ENCODE measurements at places on chromosomes 1 and 21.

GRCh38 chr21:39461419-39461818 lies 9.6 kb downstream of the SH3BGR start:
- DNase-seq = no peak

GRCh38 chr1:204254031-204254661 lies 40.4 kb upstream of the GOLT1A start:
- no peak for DNase-seq

GRCh38 chr1:85943526-85943925 lies 213.0 kb downstream of the COL24A1 start:
- no peak for DNase-seq

DNA sequence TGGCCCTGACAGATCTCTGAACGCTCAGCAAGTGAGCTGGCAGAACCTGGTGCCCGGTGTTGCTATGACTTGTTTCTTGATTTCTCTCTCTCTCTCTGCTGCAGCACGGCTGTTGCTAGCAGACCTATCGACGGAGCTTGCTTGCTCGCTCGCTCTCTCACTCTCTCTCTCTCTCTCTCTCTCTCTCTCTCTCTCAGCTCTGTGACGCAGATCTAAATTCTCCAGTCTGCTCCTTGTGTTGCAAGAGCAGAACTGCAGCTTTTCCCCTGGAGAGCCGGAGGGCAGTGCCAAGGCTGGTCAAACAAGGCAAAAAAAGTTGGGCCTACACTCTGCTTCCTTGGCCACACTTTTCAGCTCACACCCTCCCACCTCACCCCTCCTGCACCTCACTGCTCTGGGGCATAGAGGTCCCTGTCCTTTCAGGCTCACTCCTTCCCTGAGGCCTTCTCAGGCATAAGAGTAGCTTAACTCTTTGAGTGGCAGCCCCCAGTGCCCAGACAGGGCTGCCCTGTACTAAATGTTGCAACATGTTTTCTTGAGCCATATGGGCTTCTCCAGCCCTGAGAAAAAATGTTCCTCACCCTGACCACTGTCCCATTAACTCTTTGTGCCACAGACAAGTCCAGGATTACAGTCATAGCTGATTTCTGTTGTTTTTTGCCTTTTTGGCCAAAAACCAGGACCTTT lies 72.2 kb downstream of the CD46 start:
- DNase-seq = no peak

- DNase-seq = no peak
These were observed 142.0 kb downstream of the LRIG2 start for GRCh38 chr1:113215015-113215414.

DNA sequence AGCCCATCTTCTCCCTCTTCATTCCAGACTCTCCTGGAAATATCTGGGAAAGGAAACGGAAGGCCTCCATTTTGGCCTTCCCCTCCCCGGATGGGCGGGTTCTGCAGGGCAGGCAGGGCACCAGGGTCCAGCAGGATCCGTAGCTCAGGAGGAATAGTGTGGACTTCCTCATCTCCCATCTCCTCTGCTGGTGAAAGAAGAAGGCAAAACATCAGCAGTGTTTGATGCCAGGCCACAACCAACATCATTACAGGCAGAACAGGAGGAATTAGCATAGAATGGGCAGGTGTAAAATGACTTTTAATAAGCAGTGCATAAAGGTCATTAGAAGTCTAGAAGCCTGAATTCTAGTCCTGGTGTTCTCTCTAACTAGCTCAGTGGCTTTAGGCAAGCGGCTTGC lies 165.9 kb downstream of the TGFBR3 start:
- no peak for DNase-seq

GRCh38 chr1:211332830-211333229 lies 6.2 kb downstream of the TRAF5 start:
- no peak for DNase-seq

DNA sequence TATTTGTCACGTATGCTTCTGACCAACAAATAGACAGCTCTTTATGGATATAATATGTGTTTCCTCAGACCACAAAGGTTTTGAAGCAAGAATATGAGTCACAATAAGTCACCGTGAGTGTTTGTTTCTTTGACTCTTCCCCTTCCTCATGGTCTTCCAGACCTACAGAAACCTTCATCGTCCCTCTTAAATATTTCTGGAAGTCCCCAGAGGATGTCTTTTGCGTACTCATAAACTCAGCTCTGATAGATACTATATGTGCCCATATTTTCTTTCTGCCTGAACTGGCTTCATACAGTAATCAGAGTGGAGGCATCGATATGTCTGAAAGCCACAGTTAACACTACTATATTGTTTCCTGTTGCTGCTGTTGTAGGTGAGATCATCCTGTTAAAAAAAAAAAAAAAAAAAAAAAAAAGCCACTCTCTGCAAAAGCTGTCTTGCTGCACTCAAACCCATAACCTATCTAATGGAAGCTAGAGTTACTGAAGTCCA lies 38.4 kb downstream of the ADAMTS1 start:
- DNase-seq = no peak

GRCh38 chr21:21750124-21750825 lies 752.1 kb downstream of the NCAM2 start:
- DNase-seq = no peak

GRCh38 chr1:50750021-50750619 lies 209.9 kb downstream of the FAF1 start:
- peak; percentile 9 for DNase-seq

GRCh38 chr1:93880731-93881130 lies 1.7 kb upstream of the DNTTIP2 start:
- DNase-seq = no peak

DNA sequence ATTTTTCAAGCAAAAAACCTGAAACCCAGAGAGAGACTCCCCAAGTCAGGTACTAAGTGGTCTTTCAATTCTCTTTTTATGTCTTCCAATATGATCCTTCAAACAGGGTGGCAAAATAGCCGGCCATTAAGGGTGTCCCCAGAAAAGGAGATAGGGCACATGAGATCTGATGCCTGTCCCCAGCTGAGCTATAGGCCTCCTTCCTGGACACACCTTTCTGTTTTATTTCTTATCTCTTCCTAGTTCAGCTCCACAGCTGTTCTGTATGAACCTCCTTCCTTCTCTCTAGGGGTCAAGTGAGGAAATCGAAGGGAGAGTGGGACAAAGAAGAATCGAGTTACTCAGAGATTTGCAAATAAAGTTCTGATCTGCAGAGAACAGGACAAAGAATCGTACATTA lies 112.4 kb upstream of the ATP1A1 start:
- DNase-seq = no peak

GRCh38 chr1:198669023-198669698 lies 30.3 kb downstream of the PTPRC start:
- no peak for DNase-seq

DNA sequence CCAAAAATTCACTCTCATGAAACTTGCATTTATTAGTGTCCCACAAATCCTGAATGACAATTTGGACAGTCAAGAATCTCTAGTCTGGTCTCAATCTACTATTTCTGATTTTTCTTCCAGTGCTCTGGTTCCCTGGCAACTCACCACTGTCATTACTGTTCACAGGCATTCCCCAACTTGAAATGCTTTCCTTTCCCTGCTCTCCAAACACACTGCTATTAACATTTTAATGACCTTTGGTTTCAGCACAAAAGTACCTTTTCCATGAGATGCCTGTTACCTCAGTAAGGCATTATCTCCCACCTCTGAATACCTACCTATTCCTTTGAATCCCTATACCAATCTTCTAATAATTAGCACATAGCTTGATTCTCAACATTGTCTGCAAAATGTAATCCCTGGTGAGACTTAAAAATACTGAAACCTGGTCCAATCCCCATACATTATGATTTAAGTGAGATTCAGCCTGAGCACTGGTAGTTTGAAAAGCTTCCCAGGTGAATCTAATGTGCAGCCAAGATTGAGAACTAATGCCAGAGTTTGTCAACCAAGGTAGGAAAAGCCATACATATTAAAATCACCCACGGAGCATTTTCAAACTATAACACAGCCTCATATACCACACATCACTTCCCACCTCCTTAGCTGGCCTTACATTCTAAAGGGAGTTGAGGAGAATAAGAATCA lies 11.7 kb upstream of the ANGPTL3 start:
- DNase-seq = no peak

GRCh38 chr1:203492748-203493130 lies 1.2 kb upstream of the OPTC start:
- DNase-seq = no peak

DNA sequence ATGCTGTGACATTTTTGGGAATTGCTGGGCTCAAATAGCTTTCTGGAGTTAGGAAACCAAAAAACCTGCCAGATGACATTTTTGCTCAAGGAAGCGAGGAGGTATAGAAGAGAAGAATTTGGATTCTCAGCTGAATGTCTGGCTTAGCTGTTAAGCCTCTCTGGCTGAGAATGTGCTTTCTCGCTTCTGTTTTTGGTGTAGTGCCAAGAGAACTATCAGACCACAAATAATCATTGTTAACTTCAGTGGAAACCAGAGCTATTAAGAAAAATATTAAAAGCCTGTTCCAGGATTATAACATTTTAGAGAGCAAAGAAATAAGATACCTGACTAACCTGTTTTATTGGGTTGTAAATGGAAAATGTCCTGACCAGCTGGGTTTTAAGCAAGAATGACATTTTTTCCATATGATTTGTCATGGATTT lies 39.5 kb upstream of the DIPK1A start:
- DNase-seq = no peak

GRCh38 chr1:208737922-208738321 lies 493.7 kb upstream of the PLXNA2 start:
- no peak for DNase-seq

- DNase-seq = no peak
These were observed 265.5 kb downstream of the PTPRC start for GRCh38 chr1:198904321-198904720.

DNA sequence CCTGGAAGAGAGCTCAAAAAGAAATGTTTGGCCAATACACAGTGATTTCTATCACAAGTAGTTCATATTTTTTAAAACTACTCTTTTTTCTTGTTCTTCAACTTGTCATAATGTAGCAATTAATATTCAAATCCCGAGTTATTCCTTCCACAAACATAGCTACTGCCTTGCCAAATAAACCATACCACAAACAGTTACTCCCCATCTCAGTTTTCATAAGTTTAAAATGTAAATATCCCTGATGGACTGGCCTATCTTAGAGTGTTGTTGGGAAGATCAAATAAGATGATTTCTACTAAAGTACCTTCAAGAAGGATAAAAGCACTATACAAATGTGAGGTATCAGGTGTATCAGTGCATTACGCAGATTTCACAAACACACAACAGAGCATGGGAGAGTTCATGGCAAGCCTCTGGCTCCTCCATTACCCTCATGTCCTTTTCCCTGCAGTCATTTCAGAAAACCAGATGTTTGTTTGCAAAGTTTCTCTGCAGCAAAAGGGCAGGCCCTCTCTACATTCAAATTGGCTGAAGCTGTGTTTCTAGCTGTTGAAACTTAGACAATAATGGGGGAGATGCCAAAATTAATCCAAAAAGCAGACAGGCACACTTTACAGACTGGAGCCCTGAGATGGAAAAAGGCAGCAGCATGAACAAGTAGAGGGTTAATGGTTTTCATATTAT lies 16.1 kb downstream of the WLS start:
- no peak for DNase-seq

DNA sequence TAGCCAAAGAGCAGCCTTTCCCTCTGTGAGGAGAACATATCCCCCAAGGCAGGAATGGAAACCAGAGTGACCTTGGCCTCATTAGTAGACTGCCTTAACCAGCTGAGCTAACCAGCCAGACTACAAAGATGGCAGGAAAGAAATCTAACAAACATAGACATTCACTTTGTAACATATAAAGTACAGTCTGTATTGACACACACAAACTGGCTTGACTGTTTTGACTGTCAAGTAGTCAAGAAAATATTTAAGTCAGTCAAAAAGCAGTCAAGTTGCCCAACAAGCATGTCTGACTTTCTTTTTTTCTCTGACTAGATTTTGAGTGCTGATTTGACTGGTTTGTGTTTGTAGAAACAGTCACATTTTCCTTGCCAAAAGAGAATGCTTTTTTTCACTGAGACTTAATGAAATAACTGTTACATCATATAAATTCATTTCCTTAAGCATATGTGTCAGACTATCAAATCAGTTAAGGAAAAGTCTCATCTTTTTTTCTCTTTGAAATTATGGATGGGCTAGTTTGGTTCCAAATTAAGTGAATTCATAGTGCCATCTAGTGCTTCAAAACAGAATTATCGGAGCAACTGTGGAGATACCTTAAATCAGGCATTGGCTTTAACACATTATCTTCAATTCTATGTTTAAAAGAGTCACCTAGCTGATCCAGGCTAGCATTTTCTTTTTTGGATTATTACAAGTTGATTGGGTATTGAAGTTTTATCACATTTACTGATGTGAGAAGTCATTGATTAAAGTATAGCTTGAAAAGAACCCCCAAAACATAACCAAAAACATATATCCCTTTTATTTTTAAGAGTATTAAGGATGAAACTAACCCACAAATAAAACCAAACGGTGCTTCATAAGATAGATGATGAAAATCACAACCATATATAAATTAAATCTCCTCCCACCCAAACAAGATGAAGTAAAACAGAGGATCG lies 75.0 kb downstream of the ATP6V1G3 start:
- peak; percentile 54 for DNase-seq

GRCh38 chr1:201666645-201667044 lies 127.7 kb downstream of the NAV1 start:
- DNase-seq = no peak

DNA sequence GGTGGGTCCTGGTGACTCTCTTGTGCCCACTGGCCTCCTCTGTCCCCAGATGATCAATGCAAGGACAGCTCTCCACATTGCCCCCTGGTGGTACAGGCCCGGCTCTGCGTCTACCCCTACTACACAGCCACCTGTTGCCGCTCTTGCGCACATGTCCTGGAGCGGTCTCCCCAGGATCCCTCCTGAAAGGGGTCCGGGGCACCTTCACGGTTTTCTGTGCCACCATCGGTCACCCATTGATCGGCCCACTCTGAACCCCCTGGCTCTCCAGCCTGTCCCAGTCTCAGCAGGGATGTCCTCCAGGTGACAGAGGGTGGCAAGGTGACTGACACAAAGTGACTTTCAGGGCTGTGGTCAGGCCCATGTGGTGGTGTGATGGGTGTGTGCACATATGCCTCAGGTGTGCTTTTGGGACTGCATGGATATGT lies 10.8 kb downstream of the ADAMTSL4 start:
- peak; percentile 83 for DNase-seq

DNA sequence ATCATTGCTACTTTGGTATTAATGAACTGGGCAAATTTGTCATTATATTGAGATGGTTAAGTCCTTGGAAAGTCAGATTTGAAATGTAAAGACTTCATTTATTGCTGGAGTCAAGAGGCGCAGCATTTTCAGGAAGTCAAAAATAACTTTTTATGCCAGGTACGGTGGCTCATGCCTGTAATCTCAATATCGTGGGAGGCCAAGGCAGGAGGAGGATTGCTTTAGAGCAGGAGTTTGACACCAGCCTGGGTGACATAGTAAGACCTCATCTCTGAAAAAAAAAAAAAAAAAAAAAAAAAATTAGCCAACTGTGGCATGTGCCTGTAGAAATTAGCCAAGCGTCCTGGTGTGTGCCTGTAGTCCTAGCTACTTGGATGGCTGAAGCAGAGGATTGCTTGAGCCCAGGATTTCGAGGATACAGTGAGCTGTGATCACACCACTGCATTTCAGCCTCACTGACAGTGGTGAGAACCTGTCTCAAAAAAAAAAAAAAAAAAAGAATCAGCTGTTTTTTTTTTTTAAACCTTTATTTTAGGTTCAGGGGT lies 5.5 kb downstream of the HIPK1 start:
- DNase-seq = no peak

- DNase-seq = no peak
These were observed 37.3 kb downstream of the MAST2 start for GRCh38 chr1:45840704-45841103.
